Iris pigment epithelial cell (primary cell): ENCODE measurements at places on chromosomes 3 and 15.
A peak's percentile ranks its signal among the peaks of the same experiment; 100 is the strongest.

- DNase-seq: no peak
These were observed 295.7 kb upstream of the SOX14 start for GRCh38 chr3:137468446-137468845.

- DNase-seq: no peak
These were observed 11.5 kb upstream of the SPINK8 start for GRCh38 chr3:48344867-48345507.

DNA sequence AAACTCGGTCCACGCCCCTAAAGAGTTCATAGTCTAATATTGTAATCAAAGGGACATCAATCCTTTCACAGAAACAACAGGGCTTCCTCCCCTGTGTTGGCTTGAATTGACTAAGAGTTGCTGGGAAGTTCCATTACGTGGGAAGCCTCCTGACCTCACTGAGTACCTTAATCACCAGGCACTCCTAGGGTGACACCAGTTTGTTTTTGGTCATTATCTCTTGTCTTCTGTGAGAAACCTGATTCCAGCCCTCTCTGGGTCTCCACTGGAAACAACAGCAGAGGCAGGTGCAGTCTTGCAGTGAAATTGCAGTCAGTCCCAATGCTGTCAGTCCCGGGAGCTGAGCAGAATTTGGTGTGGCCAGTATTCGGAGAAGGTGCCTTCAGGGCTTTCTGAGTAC is 55.4 kb downstream of the BOC start:
- no peak for DNase-seq

DNA sequence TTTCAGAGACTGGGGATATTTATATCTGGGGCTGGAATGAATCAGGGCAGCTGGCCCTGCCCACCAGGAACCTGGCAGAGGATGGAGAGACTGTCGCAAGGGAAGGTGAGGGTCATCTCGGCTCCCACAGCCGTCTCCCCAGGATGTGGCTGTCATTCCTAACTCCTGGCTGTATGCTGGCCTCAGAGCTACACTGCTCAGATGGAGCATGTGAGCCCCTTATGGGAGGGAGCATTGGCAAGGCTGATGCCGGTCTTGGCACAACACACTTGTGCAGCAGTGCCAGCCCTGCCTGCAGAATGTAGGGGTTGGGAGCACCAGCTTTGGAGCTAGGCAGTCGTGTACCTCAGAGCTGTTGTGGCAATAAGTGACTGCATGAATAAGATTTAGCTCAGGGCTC is 5.2 kb downstream of the RCCD1 start:
- no peak for DNase-seq

- DNase-seq: peak; percentile 89
These were observed 477.5 kb downstream of the LPP start for GRCh38 chr3:188631291-188632010.

GRCh38 chr15:82909080-82909815 is 43.3 kb downstream of the HOMER2 start:
- no peak for DNase-seq

DNA sequence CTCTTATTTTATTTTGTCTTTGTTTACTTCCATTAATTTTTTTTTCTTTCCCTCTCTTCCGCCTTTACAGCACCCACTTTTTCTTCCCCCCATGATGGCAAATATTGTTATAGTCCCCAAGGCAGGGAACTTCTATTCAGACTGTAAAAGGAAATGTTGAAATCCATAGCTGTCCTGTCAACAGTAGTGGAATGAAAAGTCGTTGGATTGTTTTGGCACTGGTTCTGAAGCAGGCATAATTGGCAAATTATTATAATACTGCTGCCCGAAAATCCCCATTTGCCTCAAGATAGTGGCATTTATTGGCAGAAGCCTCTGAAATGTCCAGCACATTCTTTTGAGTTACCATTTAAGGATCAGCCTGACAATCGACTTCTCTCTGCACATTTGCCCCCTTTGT is 150.6 kb downstream of the TPRG1 start:
- DNase-seq: no peak

- no peak for DNase-seq
These were observed 1.0 kb downstream of the IQSEC1 start for GRCh38 chr3:13072239-13072599.

GRCh38 chr15:96200357-96200967 is 130.0 kb upstream of the NR2F2 start:
- DNase-seq: no peak

DNA sequence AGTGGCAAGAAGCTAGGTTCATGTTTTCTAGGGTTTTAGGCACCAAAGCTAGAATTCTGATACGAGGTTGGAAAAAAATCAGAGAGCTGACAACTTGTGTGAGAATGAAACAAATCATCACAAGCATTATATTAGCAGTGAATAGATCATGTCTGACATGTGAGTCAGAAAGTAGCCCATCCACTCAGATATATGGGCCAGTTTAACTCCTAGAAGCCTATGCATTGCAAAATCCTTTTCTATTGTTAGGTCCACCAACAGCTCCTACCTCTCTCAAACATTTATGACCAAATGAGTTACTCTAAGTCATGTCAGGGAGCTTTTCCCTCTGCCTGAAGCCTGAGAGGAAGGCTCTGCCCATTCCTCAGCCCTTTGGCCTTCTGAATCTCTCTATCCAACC is 44.0 kb downstream of the KBTBD12 start:
- DNase-seq: no peak

GRCh38 chr15:66454143-66454542 is 43.4 kb downstream of the SNAPC5 start:
- peak; percentile 57 for DNase-seq

- DNase-seq: peak; percentile 74
These were observed 152.9 kb downstream of the TPRG1 start for GRCh38 chr3:189324538-189325138.

GRCh38 chr3:68819361-68819760 is 113.0 kb downstream of the TAFA4 start:
- DNase-seq: no peak

- no peak for DNase-seq
These were observed 293.0 kb upstream of the SOX14 start for GRCh38 chr3:137471130-137471529.

GRCh38 chr3:127161236-127161635 is 31.7 kb upstream of the PRR23E start:
- no peak for DNase-seq

GRCh38 chr15:81182756-81183438 is 13.8 kb upstream of the IL16 start:
- DNase-seq: no peak

DNA sequence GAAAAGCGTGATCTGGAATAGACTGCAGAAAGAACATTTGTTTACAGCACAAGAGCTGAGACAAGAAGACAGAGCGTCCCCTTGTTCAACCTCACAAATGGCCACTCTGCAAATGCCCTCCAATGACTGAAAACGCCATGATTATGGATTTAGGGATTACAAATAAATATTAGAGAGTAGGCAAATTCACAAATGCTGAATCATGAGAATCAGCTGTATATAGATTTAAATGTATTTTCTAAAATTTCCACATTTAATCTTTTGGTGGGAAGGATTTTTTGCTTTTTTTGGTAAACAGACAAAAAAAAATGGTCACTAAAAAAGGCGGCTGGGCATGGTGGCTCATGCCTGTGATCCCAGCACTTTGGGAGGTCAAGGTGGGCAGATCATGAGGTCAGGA is 10.6 kb upstream of the POLG start:
- DNase-seq: no peak

- no peak for DNase-seq
These were observed 14.9 kb downstream of the HDGFL3 start for GRCh38 chr15:83192742-83193141.

- peak; percentile 10 for DNase-seq
These were observed 68.7 kb downstream of the TRAK1 start for GRCh38 chr3:42159706-42160472.

- DNase-seq: peak; percentile 43
These were observed 127.1 kb upstream of the RBMS3 start for GRCh38 chr3:29153811-29154210.

DNA sequence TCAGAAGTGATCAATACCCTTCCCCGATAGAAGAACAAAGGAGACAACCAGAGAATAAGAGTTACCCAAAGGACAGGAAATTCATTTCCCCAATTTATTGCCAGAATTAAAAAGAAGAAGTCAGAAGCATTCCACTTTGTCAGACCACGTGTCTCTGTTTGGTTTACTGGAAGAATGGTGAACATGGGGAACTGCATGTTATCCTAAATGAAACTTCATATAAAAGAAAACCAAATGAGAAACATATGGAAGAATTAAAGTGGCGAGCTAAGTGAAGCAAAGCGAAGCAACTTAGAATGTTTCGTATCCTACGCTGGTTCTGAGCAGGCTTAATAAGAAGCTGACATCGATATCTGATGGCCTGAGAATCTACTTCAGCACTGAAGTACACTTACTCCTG is 190.7 kb downstream of the MAGI1 start:
- no peak for DNase-seq

- DNase-seq: no peak
These were observed 2.4 kb upstream of the GPR87 start for GRCh38 chr3:151318991-151319390.

GRCh38 chr3:168362661-168363247 is 267.0 kb upstream of the GOLIM4 start:
- DNase-seq: no peak

GRCh38 chr3:190338717-190339116 is 16.5 kb upstream of the CLDN1 start:
- DNase-seq: peak; percentile 44

GRCh38 chr3:33016846-33017405 is 65.5 kb downstream of the CCR4 start:
- no peak for DNase-seq

GRCh38 chr3:179391906-179392305 is 44.4 kb downstream of the MFN1 start:
- DNase-seq: no peak

DNA sequence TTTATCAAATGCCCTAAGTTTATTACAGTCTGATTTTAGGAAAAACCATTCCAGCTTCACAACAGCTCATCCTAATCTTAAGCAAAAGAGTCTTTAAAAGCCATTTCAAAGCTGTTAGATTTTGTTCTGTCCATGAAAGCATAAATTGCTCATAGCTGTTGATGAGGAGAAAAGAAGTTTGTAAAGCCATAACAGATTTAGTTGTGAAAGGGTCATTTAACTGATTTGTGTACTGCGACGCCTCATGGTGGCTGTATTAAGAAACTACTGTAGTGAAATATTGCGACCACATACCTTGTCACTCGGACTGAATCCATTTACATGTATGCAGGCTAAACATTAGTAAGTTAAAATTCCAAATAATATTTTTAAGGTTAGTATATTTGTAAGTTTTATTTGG is 20.9 kb downstream of the BBX start:
- peak; percentile 22 for DNase-seq

DNA sequence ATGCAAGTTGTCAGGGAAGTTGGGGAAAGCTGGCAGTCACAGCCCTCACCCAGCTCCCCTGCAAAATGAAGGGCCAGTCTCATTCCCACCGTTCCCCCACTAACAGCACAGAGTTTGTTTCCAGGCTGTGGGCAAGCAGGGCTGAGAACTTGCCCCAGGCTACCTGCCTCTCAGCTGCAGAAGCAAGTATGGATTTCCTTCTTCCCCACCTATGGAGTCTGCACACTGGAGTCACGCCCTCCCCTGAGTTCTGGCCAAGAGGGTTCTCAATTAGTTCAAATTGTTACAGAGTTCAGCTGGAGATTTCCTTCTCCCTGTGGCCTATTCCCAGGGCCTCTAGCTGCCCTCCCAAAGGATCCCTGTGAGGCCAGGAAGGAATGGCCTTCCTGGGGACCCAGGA is 90.1 kb upstream of the ATP11B start:
- DNase-seq: no peak

- peak; percentile 68 for DNase-seq
These were observed 868 bp upstream of the TMEM87A start for GRCh38 chr15:42273900-42274701.

DNA sequence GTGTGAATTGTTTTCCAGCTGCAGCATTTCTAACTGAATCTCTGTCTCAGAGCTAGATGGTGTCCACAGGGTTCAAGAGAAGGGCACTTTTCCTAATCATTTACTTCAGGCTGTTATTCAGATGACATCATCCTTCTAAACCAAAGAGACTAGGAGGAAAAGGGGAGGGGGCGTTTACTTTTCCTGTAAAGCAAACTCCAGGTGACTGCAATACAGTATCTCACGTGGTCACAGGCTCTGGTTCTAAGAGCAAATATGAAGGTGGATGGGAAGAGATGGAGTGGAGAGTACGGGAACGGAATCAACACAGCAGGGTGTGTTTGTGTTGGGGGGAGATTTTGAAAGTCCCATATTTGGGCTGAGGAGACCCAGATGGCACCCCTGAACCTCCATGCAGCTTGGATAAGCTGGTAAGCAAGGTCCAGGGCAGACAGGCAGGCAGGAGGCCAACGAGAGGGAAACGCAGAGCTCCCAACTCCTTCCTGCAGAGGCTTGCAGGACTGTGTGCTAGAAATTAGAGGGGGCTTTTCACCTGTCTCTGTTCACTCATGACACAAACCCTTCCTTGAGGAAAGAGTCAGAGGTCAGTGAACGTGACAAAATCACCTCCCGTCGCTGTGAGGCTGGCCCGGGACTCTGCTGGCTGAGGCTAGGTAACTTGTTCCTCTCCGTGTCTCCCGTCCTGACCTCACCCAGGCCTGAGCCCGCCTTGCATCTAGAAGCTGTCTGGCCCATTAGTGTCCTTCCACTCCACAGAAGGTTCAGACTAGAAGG is 151.2 kb downstream of the OPA1 start:
- DNase-seq: peak; percentile 3

DNA sequence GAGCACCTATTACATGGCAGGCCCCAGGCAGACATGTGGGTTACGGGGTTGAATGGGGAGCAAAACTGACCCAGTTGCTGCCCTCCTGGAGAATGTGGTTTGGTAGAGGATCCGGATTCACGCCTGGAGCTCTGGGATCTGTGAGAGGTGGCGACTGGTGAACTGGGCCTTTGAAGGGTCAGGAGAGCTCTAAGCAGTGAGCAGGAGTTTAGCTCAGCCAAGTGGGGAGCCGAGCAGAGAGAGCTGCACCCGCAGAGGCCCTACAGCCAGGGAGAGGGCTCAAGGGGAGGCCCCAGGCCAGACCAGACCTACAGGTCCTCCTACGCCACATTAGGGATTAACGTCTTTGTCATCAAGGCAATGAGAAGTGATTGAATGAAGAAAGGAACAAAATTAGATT is 179.8 kb upstream of the TLE3 start:
- DNase-seq: no peak

- no peak for DNase-seq
These were observed 34.4 kb downstream of the SPSB4 start for GRCh38 chr3:141085343-141086070.

GRCh38 chr3:26657348-26657976 is 34.9 kb downstream of the LRRC3B start:
- no peak for DNase-seq

- peak; percentile 16 for DNase-seq
These were observed 455.6 kb upstream of the RARB start for GRCh38 chr3:24972491-24972890.

DNA sequence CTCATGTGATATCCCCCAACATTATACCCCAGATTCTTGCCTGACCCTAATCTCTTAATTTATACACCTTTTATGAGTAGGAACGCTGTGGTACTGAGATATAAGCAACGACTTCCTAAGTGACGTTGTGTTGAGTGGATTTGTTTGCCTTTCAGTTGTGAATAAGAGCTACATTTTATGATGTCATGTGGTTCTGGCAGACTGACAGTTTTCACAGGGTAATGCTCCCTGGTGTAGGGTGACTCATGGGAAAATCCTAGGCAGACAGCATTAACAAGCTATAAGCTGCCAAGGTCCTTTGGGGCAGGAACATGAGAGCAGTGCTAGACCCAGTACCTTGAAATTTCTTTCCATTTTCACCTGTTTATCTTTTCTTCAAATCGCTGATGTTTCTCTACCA is 11.2 kb downstream of the C3orf52 start:
- DNase-seq: peak; percentile 100
